ENCODE measurements at places on chromosomes 13 and 19.

DNA sequence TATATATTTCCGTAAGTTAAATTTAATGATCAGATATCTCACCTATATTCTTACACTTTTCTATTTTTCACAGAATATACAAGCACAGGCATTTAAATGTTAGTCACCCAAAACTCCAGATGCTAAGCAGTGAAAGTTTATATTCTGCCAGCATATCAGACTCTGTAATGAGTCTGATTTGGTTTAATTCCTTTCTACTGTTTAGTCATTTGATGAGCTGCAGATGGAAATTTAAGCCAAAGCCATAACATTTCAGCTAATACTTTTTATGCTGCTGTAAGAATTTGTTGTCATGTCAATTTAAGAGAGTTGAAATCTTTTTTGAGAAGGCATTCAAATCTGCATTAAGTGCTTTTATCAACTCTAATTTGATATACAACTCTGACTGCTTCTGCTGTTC lies 8.0 kb downstream of the FRY start:
- DNase-seq, result no peak

- no peak for DNase-seq
Measured at GRCh38 chr13:107217251-107217650, 649.3 kb upstream of the ARGLU1 start.

GRCh38 chr19:51783372-51783771 lies 11.6 kb upstream of the FPR3 start:
- no peak for DNase-seq

GRCh38 chr13:40189898-40190630 lies 476.4 kb downstream of the FOXO1 start:
- peak; percentile 80 for DNase-seq

GRCh38 chr13:36051082-36051481 lies 80.1 kb downstream of the DCLK1 start:
- DNase-seq, result no peak

GRCh38 chr13:103926118-103926517 lies 859.9 kb upstream of the SLC10A2 start:
- DNase-seq, result no peak

- no peak for DNase-seq
Measured at GRCh38 chr13:99018418-99019180, 40.7 kb upstream of the DOCK9 start.

GRCh38 chr13:35787937-35788336 lies 311.4 kb upstream of the MAB21L1 start:
- DNase-seq, result no peak

DNA sequence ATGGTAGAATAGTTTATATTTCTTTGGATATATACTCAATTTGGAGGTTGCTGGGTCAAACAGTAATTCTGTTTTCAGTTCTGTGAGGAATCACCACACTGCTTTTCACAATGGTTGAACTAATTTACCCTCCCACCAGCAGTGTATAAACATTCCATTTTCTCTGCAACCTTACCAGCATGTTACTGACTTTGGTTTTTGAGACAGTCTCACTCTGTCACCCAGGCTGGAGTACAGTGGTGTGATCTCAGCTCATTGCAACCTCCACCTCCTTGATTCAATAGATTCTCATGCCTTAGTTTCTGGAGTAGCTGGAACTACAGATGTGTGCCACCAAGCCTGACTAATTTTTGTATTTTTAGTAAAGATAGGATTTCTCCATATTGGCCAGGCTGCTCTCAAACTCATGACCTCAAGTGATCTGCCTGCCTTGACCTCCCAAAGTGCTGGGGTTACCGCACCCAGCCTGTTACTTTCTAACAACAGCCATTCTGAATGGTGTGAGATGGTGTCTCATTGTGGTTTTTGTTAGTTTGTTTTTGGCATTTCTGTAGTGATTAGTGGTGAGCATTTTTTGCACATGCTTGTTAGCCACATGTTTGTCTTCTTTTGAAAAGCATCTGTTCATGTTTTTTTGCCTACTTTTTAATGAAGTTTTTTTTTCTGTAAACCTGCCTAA lies 12.5 kb downstream of the ZNF714 start:
- DNase-seq, result no peak

DNA sequence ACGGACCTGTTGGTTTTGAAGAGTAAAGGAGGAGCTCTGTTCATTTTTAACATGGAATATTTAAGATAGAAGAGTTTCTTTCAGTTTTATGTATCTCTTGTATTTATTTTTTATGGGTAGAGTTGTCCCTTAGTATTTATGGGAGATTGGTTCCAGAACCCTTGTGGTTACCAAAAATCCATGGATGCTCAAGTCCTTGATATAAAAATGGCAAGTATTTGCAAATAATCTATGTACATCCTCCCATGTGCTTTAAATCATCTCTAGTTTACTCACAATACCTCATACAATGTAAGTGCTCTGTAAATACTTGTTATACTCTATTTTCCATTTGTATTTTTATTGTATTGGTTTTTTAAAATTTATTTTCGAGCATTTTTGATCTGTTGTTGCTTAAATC lies 63.1 kb downstream of the TM9SF2 start:
- no peak for DNase-seq

- DNase-seq, result no peak
Measured at GRCh38 chr13:64810750-64811149, 2419.4 kb downstream of the PCDH9 start.

- no peak for DNase-seq
Measured at GRCh38 chr13:97249796-97250495, 27.8 kb downstream of the MBNL2 start.

DNA sequence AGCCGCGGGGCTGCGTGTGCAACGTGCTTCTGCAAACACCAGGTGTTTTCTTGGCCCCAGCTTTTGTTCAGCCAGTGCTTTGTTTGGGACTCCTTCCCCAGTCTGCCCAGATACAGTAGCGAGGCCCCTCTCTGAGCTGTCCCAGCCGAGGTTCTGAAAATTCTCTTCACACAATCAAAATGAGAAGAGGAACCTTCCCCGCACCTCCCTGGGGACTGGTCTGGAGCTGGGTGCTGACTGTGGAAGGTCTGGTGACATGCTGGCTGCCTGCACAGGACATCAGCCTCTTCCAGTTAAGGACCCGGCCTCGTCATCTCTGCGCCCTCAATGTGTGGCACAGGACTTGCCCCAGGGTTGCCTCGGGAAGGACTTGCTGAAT lies 4.2 kb downstream of the ATP4A start:
- no peak for DNase-seq

DNA sequence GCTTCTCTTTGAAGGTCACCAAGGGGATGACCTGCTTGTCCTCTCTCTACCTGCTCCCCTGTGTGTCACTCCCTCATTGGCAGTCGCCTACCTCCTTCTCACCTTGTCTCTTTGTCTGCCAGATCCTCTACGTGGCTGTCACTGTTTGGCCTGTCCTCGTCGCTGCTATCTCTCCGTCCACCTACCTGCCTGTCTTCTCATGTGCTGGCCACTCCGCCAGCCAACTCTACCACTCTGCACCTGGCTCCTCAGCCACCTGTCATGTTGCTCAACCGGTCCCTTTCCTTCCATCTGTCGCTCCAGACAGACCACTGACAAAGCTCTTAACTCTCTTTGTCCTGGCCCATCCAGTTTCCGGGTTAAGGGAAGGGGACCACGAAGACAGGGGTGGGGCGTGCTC lies at the start of gene KLK12:
Gene KLK12 (minus strand): TSS at position 299 of the 400 bp plus-strand sequence. CDS start 381 bp downstream, outside the sequence.
- DNase-seq, result no peak

GRCh38 chr13:102192858-102193257 lies 209.0 kb downstream of the FGF14 start:
- DNase-seq, result no peak

- DNase-seq, result no peak
Measured at GRCh38 chr19:33532859-33533460, 11.4 kb upstream of the PEPD start.

DNA sequence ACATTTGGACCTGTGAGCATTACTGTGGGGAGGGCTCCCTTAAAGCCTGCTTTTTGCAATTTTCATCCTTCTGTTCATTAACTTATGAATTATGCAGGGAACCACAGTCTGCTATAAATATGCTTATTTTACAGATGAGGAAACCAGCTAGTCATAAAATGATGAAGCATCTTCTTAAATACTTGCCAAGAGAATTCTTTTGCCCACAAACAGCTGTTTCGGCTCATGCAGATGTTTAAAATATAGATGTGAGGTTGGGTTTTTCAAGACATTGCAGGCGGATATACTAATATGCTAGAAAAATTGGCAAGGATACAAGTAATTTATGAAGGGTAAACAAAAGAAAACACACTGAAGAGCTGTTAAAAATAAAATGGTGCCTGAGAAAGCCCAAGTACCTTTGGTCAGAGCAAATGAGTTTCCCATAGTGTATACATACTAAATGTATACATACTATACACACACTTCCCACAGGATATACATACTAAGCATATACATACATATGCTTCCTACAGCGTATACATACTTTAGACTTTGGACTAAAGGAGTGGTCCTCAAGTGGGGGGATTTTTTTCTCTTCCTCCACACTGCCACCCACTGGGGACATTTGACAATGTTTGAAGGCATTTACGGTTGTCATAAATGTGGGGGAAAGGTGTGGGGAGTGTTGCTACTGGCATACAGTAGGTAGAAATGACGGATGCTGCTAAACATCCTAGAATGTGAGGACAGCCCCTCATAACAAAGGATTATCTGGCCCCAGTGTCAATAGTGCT lies 164.9 kb upstream of the CSNK1A1L start:
- no peak for DNase-seq

- no peak for DNase-seq
Measured at GRCh38 chr13:21670006-21670882, 629 bp upstream of the FGF9 start.

DNA sequence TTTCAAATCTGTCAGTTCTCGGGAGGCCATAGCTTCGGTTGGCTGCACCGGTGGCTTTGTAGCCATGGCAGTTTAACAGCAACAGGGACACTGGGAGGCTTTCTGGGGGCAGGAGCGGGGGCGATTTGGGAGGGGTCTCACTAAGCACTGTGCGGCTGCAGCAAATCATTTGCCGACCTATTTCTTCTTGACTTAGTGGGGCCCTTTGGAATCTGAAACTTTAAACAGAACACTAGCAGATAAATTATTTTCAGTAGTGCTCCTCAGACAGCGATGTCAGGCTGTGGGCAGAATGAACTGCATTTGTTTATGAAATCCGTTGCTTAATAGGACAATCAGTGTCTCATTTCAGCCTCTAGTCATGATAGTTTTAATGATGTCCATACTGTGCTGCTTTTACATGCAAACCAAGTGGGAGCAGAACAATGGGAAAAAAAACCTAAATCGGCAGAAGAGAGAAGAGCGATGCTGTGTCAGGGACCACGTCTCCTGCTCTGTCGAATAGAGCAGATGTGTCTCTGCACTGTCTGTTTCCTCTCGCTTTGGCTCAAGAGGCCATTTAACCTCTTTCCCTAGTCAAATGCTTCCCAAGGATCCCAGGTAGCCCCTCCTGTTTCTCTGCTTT lies 211.9 kb downstream of the OLFM4 start:
- no peak for DNase-seq

DNA sequence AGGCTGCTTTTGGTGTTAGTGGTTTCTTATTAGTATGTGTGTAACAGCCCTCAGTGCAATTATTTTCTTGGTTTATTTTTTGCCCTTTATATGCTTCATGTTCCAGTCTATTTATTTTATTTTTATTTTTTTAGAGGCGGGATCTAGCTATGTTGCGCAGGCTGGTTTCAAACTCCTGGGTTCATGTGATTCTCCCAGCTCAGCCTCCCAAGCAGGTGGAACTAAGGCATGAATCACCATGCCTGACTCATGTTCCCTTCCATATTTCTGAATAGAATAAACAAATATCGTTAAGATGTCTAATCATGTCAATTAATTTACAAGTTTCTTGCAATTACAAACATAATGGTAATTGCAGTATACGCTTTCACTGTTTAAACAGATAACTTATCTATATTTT lies 11.7 kb downstream of the SKA3 start:
- DNase-seq, result no peak

DNA sequence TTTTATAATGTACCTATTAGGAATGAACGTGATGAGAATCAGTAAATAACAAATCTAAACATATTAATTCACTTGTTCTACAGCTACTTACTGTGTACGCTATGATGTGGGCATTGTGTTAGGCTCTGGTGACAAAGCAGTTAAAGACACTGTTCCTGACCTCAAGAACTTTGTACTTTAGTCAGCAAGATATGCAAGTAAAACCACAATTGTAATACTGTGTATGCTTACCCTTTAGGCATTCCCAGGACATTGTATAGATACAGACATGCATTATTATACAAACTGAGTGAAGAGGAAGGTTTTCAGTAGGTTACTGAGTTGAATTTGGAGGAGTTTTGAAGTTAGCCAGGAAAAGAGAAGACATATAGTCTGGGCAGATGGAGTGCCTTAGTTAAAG lies 435.8 kb downstream of the HS6ST3 start:
- no peak for DNase-seq

- no peak for DNase-seq
Measured at GRCh38 chr19:28785971-28786370, 427.0 kb downstream of the UQCRFS1 start.

GRCh38 chr13:39306639-39307589 lies 268.7 kb downstream of the NHLRC3 start:
- no peak for DNase-seq

DNA sequence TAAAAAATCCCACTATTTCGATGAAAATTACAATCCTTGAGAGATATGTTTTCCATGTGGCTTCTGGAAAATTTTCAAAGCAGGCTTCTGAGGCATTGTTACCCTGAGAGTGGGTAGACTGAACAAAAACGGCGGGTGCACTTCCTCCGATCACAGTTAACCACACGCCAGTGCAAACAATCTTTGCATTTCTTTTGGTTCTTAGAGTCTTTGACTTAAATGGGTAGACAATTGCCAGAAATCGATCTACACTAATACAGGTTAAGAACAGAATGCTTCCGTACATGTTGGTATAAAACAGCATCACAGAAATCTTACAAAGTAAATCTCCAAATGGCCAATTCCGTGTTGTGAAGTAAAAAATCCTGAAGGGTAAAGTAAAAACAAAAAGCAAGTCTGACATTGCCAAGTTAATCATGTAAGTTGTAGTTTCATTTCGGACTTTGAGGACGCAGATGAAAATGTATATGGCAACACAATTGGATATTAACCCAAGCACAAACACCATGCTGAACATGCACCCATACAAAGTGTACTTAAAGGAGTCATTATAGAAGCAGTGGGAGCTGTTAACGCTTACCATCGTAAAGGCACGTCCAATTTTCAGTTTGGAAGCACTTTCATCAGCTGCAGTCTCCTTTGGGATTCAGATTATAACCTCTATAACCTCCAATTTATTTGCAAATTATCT lies 927 bp downstream of the LPAR6 start:
- no peak for DNase-seq

- DNase-seq, result no peak
Measured at GRCh38 chr13:33816912-33817311, 1.0 kb upstream of the RFC3 start.

DNA sequence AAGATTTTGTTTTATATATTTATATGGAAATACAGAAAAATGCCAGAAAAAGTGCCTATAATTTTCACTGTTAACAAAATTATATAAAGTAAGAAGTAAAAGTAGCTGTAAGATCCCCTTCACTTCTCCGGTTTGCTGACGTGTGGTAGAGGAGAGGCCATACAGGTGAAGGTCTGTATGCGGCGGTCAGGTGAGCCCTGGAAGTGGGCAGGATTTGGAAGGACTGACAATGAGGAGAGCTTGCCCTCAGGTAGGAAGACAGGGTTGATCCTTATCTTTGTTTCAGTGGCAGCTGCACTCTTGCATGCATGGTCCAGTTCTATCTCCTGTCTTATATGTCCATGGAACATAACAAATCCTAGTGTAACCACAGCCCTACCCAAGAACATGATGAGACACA lies 16.9 kb upstream of the TFDP1 start:
- DNase-seq, result no peak

- DNase-seq, result no peak
Measured at GRCh38 chr13:27079421-27079958, 92.1 kb downstream of the USP12 start.

GRCh38 chr19:46118136-46118535 lies 6.4 kb downstream of the IGFL3 start:
- no peak for DNase-seq

- DNase-seq, result no peak
Measured at GRCh38 chr19:41363371-41363752, 587 bp downstream of the B9D2 start.
